ENCODE measurements at places on chromosomes 5 and 9.

GRCh38 chr5:132272311-132273210 is 15.1 kb downstream of the PDLIM4 start:
- peak; percentile 45 for DNase-seq

DNA sequence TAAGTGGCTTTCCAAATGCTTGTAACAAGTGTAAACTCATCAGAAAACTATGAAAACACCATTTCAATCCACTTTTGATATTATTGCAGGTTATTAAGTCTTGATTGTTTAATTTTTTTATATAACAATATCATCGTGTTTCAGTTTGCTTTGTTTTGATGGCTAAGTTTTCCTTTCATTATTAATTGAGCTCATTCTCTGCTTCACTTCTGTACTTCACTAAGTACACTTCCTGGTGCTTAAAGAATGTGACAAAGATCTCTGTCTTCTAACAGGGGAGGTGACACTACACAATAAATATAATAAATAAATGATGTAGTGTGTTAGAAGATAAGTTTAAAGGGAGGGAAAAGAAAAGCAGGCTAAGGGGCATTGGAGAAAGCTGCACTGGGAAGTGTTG is 13.0 kb upstream of the RAD23B start:
- no peak for DNase-seq

DNA sequence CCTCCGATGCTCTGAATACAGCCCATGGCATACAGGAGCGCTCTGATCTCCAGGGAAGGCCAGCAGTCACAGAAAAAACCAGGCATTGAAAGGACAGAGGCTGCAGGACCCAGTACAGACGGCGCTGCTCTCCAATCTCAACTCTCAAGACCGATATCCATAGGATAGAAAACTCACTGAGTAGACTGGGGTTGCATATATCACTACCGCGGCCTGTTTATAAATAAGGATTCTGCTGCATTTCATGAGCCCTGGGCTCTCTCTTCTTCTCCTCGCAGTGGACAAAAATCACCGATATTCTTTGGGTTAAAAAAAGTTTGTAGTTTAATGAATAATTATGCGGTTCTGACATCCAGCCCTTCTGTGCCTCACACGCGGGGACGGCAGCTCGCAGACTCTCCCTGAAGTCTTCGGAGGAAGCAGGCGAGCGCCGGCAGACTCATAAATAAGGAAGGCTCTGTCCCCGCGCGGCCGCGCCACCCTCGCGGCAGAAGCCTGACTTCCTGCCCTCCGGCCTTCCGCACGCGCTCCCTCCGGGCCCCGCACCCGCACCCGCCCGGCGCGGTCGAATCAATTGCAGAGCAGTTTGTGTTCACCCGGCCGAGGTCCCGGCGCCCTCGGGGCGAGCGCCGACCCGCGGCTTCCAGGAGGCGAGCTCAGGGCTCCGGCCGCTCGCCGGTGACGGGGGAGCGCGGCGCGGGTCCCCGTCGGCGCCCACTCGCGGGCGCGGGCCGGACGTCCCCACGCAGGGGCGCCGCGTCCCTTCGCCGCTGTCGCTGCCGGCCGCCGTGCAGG is at the start of gene FAM78A:
Gene FAM78A, minus strand, starts transcription at position 417 of the 795 bp plus-strand sequence. Its CDS starts 331 bp downstream, at position 86.
- no peak for DNase-seq

DNA sequence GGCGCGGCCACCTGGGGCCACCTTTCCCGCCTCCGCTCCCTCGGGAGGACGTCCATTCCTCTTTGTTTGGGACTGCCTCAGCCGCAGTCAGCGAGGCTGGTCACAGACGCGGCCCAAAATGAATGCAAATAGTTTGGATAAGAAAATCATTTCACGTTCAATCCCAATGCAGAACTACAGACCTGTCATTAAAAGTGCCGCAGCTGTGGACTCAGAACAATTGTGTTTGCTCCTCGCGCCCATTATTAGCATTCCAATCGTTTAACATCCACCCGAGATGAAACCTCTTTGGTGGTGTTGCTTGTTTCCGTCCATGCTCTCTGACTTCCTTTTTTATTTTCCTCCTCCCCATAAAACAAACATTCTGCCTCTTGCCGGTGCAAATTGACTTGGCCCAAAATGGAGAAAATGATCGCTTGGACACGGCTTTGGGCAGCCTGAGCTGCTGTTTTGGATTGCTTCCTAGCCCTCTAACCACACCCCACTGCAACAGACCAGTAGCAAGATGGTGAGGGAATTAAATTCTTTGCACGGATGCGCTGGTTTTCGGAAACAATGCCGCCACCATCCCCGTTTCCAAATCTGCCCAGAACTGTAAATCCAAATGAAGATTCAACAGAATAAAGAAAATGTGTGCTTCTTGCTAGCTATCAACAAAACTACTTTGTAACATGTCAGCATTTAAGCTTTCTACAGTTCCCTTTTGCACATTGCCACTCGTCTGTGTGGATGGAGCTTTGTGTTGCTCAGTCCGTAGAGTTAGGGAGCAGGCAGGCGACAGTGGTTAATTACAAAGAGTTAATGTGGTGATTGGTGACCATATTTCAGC is 784 bp downstream of the NLN start:
- DNase-seq = no peak

- no peak for DNase-seq
Observed at GRCh38 chr5:74085186-74085585, 459.2 kb downstream of the ARHGEF28 start.

DNA sequence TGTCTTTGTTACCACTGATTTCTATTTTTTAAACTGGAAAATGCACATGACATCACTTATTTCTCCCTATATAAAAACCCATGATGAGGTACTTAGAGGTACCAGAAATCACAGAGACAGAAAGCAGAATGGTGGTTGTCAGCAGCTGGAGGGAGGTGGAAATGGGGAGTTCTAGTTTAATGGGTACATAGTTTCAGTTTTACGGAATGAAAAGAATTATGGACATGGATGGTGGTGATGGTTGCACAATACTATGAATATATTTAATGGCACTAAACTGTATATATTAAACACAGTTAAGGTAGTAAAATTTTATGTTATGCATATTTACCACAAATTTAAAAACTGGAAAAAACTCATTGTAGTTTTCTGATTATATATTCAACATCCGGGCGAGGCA is 50.5 kb upstream of the CPEB4 start:
- no peak for DNase-seq

- no peak for DNase-seq
Observed at GRCh38 chr9:98429613-98430012, 174.2 kb upstream of the TBC1D2 start.

DNA sequence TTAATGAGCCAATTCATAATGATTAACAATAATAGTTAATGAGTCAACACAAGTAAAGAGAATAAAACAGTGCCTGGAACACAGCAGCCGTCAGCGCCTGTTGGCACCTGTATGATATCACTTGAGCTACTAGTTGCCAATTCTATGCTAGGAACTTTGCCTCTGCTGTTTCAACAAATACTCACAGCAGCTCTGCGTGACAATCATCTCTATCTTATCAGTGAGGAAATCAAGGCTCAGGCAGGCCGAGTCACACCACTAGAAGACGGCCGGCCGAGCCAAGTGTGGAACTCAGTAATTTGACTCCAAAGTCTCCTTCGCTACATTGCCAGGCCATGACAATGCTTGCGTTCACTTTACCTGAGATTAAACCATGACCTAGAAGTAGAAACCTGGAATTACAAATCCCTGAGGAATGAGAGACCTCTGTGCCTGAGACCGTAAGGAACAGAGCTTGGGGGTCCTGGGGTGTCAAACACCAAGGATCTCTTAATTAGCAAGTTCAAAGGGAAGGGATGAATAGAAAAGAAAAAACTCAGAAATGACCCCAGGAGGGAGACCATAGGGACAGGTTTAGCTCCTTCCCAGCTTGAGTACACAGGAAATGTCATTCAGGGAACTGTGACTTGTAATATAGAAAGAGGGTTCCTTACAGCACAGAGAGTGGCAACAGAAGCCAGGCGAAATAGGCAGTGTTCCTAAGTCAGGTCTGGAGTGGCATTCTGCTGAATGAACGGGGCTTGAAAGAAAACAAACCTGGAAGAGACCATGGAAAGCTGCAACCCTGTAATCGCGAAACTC is 109.1 kb downstream of the SUSD1 start:
- DNase-seq = no peak

- DNase-seq = no peak
Observed at GRCh38 chr5:96871027-96871399, 5.3 kb upstream of the ERAP2 start.

- no peak for DNase-seq
Observed at GRCh38 chr5:179326122-179326927, 18.9 kb downstream of the ADAMTS2 start.

DNA sequence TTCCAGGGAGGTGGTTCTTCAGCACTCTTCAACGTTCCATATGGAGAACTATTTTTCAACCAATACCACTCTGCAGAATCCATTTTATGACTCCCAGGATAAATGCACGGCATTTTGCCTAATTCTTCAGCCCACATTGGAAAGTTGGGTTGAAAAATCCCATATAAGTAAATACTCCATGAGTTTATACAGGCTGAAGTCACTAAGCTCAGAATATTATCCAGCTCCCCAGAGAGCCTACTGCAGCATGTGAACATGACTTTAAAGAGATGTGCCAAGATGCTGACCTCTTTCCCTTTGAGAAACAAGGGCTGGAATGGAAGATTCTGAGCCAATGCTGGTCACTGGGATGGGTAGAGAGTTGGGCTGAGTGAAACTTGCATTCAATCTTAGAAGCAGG is 111.9 kb upstream of the SLIT3 start:
- DNase-seq = no peak

Data from activated T-helper 1 cell treated with Interleukin-2 at 50 U/mL for 16 hours (primary cell).